ENCODE measurements at places on chromosomes 13 and 19.

DNA sequence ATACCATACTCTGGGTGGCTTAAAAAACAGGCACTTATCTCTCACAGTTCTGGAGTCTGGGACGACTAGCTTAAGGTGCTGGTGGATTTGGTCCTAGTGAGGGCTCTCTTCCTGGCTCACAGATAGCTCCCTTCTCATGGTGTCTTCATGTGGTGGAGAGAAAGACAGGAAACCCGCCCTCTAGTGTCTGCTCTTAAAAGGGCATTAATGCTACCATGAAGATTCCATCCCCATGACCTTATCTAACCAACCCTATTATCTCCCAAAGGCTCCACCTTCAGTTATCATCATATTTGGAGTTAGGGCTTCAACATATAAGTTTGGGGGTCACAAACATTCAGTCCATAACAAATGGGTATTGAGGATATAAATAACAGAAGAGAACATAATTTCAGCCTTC is 139.4 kb downstream of the HS6ST3 start:
- DNase-seq = peak; percentile 49

DNA sequence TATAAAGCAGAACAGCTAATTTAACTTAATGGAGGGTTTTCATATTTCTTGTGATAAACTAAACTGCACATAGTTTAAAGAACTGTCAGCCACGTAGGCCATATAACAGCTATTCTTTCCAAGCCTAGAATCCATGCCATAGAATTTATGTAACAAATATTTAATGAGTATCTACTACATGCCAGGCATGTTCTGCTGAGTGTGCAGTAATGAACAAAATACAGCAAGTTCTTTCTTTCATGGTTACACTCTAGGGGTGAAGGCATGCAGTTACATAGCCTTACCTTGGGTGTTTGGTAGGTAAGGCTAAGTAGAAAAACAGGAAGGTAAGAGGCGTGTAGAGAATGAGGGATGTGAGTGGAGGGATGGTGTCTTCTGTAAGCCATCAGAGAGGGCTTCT is 4.6 kb downstream of the URI1 start:
- no peak for DNase-seq

- no peak for DNase-seq
These were observed 68.6 kb upstream of the TEX29 start for GRCh38 chr13:111251646-111252445.

- DNase-seq = no peak
These were observed 9.1 kb downstream of the PCDH17 start for GRCh38 chr13:57640607-57641006.

DNA sequence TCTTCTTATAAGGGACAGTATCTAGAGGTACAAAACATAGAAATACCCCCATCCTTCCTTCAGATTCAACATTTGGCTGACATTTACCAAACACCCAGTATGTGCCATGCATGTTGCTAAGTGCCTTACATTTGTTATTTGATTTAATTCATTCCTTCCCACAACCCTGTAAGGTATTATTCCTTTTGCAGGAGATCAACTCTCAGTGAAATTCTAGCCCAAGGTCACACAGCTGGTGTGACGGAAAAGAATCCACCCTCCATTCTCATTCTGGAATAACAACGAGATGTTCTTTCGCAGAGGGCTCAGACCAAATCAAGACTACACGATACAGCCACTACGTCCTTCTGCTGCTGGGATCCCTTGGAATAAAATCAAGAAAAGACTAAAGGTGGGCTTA is 67.8 kb downstream of the C13orf42 start:
- DNase-seq = no peak

DNA sequence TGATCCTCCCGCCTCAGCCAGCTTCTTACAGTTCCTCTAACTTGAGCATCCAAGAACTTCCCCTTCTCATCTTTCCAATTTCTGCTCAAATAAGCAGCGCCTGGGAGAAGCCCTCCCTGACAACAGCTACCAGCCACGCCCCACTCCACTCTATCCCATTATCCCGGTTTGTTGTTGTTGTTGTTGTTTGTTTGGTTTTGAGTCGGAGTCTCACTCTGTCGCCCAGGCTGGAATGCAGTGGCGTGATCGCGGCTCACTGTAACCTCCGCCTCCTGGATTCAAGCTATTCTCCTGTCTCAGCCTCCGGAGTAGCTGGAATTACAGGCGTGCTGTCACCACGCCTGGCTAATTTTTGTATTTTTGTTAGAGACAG is 822 bp upstream of the PTPRS start:
- peak; percentile 43 for DNase-seq

DNA sequence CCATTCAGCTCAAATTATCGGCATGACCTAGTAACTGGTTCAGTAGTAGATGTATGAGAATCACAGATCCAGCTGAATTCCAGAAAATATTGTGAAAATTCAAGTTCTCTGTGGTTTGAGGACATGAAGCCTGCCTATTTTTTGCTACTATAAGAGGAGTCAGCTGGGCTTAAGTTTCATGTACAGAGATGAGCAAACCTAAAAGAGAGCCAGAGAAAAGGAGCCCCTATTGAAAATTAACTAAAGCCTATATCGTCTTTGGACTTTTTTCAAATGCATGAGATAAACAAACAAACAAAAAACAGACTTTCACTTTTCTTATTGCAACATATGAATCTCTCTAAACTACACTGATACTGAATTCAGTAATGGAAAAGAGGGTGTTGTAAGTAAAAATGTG is 106.8 kb upstream of the SPRY2 start:
- no peak for DNase-seq

DNA sequence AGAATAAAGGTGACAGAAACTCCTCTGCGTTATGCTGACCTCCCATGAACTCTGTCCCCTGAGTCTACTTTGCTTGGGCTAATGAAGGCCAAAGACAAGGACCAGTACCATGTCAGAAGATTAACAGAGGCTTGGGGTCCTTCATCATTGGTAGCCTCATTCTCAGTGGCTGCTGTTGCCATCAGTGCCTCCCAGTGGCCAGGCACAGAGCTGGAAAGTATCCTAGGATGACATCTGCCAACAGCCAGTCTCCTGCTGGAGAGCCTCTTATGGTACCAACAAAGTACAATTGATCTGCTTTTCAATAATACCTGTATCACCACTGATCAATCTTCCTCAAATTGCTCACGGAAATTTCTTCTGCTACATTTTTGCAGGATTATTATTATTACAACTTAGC is 281.6 kb downstream of the DNAJC15 start:
- DNase-seq = no peak

DNA sequence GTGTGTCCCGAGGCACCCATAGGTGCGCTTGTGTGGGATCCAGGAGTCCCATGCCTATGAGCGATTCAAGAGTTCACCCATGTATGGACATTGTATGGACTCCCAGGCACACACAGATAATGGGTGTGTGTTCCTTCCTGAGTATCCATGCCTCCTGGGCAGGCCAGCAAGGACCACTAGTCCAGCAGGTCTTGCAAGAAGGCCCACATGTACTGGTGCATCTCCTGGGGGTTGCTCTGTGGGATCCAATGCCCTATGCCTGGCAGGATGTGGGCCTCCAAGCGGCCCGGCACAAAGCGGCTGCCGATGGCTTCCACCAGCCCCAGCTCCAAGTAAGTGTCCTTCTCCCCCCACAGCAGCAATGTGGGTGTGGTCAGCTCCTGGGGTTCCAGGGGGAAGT is 5.0 kb downstream of the EPHX3 start:
- DNase-seq = no peak

- DNase-seq = no peak
These were observed 109.7 kb downstream of the LRCH1 start for GRCh38 chr13:46662690-46663089.

DNA sequence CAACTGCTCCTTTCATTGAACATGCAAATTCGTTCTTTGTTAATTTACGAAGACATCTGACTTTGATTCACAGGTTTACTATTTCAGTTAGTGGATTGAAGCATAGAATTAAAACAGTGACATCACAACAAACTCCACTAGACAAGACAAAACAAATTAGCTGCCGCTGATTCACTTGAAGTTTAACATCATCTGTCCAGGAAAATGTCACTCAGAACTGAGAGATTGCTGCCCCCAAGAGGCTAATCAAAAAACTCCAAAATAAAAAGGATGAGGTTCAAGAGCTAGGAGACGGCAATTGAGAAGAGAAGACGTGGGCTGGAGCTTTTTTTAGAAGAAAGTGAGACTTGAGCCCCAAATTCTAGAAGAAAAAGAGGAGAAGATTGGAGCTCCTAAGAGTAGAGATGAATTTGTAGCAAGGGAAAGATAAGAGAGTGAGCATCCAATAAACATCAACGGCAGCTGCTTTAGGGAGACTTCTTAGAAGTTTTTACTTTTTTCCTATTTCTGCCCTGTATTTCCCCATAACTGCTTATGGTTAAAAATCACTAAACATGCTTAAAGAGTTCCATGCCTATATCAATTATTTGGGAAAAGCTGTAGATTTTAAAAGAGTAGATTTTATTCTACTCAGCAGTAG is 40.8 kb upstream of the TPP2 start:
- DNase-seq = peak; percentile 64

- peak; percentile 43 for DNase-seq
These were observed 36.1 kb upstream of the KLF2 start for GRCh38 chr19:16288544-16288943.
